ENCODE measurements at places on chromosomes 3 and 15. TPM values are rescaled to one million over a fixed set of nuclear protein-coding genes. Genes with fewer than 3 reads are reported as not detected.

The ARL14 gene
- polyA plus RNA-seq: not detected

- peak; percentile 58 for DNase-seq
Observed at GRCh38 chr15:83066034-83066733, 868 bp downstream of the BTBD1 start.

DNA sequence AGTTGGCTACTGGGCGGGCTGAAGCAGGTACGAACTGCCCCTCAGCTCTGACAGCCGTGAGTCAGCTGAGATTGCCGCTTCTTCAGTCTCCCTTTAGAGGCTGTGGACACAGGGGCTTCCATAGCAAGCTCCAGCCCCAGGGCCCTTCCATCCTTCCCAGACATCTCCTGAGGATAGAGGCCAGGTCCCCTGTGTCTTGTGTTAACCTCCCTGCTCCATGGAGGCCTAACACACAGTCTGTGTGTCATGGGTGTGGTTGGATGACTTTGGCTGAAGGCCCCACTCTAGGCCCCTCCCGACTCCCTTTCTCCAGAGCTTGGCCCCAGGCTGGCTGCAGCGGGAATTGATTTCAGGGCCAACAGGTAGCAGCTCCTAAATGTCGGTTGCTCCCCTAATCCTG is 116.1 kb upstream of the TLE3 start:
- DNase-seq: no peak

The MYL3 gene
- polyA plus RNA-seq: 555 TPM

- DNase-seq: no peak
Observed at GRCh38 chr3:147318900-147319299, 87.4 kb downstream of the ZIC4 start.

DNA sequence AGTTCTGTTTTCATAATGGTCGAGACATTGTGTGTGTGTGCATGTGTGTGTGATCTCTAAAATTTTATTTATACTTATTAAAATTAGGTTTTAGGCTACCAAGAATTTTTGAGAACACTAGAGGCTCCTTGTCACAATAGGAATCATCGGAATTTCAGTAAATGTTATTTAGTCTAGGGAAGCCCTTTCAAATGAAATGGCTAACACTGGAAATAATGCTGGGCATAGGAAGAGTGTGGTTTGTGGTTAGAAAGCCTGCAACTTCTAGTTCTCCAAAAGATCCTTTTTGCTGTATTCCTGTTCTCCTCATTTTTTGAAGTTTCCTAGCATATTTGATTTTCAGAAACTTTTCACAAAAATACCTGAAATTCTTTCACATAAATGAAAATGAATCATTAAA is 92.5 kb upstream of the MBNL1 start:
- DNase-seq: no peak

The GOLGA6D gene
- polyA plus RNA-seq: 0.01 TPM

The ADAMTS7 gene
- 0.61 TPM for polyA plus RNA-seq

The TNFSF10 gene
- polyA plus RNA-seq: 9.8 TPM

- no peak for DNase-seq
Observed at GRCh38 chr3:122615303-122615702, 37.9 kb downstream of the PARP15 start.

GRCh38 chr15:62976301-62976881 is 66.2 kb upstream of the TPM1 start:
- DNase-seq: no peak

- no peak for DNase-seq
Observed at GRCh38 chr15:90496791-90497190, 32.9 kb upstream of the CRTC3 start.

DNA sequence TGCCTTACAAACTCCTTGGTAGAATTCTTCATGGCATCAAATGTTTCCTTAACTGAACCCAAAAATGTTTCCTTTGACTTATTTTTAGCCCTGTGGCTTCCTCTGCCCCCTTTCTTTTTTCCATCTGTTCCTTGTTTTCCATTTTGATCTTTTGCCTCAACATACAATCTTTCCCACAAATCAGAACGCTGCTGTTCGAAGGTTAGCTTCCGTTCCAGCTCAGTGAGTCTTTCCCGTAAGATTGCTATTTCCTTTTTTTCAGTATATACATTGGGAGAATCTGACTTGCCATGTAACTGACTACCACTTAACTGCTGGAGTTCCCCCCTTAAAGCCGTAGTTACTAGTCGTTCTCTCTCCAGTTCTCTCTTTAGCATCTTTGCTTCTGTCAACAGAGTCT is 41.2 kb downstream of the PIGB start:
- no peak for DNase-seq

- DNase-seq: no peak
Observed at GRCh38 chr15:63073497-63074172, 31.1 kb downstream of the TPM1 start.

The CELSR3 gene
- polyA plus RNA-seq: 0.16 TPM

The SENP5 gene
- 9.3 TPM for polyA plus RNA-seq

DNA sequence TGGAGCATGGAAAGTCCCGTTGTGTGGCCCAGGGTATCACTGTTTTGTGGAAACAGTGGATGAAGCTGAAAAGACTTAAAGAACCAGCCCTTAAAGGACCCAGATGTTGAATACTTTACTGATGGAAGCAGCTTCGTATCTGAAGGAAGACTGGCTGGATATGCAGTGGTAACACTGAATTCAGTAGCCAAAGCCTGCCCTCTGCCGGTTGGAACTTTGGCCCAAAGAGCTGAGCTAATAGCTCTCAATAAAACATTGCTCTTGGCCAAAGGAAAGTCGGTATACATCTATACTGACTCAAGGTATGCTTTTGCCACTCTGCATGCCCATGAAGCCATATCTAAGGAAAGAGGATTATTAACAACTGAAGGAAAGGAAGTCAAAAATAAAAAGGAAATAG is 885.4 kb downstream of the PDCD6IP start:
- DNase-seq: peak; percentile 33

The VEPH1 gene
- 0.14 TPM for polyA plus RNA-seq

DNA sequence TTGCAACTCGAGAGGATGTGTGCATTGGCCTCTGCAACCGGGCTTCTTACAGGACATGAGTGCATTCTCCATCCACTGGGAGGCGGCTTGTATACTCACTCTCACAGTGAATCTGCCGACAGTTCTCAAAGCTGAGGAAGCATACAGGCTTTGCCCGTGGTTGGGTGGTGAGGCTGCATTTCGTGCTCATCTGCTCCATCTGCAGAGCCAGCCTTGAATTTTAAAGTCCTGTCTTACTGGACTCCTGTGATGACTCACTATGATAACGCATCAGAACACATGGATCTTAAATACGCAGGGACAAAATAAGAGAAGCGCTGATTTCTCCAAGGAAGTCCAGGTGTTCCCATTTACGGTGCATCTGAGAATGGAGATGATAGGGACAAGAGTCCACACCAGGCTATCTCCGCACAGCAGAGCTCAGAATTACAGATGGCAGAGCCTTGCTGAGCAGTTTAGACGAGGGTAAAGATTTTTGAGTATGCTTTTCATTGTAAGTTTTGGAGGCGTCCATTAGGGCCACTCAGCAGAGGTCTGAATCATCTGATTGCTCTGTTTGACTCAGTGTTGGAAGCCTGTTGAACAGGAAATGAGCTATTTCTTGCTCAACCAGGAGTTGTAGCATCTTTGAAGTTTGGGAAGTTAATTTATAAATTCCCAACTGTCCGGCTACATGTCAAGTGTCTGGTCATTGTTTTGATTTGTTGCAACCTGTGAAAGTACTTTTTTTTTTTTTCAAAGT is 87.1 kb downstream of the GABRG3 start:
- DNase-seq: no peak

DNA sequence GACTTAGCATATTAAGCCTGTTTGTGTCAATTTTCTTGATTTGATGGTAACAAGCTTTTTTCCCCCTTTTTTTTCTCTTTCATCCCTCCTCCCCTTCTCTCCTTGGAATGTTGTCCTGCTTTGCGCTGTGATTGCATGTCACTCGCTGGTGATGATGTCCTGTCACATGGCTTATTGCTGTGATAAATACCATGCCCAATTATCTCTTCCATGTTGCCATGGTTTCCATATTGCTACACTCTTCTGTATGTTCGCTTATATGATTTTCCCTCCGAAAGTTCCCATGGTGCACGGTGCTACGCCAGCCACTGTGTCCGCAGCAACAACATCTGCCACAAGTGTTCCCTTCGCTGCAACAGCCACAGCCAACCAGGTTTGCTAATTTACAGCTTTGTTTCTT is 187.3 kb downstream of the MBNL1 start:
- no peak for DNase-seq

DNA sequence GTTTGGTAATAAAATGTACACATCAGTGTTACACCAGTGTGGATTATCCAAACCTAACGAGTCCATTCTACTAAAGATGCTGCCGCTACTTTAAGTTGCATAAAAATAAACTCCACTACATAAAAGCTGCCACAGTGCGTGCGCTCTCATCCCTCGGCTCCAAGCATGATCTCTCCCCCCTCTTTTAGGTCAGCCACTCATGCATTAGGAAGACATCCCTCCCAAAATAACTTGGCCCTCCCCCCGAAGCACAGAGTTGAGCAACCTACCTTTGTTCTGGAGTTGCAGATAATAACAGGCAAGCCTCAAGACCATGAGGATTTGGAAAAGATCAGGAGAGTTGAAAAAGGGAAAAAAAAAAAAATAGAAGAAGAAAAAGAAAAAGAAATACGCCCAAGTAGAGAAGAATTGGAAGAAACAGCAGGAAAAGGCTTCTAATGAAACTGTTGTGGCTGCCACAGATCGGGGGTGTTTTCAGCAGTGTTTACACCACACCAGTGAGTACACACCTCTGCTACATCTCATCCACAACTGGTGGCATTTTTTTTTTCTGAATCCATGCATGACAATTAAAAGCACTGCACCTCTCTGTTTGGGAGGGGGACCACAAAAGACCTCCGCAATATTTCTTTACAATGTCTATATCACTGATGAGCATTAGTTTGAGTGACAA is 339.2 kb downstream of the FOXP1 start:
- DNase-seq: no peak
